ENCODE measurements at places on chromosomes 7 and 10.

DNA sequence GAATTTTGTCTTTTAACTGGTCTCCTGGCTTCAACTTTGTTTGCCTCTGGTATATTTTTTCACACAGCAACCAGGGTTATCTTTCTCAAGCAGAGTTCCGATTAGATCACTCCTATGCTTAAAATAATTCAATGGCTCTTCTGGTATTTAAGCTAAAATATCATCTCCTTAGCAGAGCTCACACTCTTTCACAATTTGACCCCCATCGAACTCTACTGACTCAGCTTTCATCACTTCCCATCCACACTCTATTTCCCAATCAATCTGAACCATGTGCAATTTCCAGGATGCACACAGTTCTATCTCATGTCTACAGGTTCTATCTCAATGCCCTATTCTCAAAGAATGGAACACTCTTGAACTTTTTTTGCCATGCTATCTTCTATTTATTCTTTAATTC is 809.5 kb downstream of the GRID1 start:
- peak; percentile 49 for DNase-seq

- DNase-seq = peak; percentile 98
These were observed 74.5 kb downstream of the BMPER start for GRCh38 chr7:33979807-33980355.

- no peak for DNase-seq
These were observed 397.2 kb downstream of the TCERG1L start for GRCh38 chr10:130914367-130914766.

DNA sequence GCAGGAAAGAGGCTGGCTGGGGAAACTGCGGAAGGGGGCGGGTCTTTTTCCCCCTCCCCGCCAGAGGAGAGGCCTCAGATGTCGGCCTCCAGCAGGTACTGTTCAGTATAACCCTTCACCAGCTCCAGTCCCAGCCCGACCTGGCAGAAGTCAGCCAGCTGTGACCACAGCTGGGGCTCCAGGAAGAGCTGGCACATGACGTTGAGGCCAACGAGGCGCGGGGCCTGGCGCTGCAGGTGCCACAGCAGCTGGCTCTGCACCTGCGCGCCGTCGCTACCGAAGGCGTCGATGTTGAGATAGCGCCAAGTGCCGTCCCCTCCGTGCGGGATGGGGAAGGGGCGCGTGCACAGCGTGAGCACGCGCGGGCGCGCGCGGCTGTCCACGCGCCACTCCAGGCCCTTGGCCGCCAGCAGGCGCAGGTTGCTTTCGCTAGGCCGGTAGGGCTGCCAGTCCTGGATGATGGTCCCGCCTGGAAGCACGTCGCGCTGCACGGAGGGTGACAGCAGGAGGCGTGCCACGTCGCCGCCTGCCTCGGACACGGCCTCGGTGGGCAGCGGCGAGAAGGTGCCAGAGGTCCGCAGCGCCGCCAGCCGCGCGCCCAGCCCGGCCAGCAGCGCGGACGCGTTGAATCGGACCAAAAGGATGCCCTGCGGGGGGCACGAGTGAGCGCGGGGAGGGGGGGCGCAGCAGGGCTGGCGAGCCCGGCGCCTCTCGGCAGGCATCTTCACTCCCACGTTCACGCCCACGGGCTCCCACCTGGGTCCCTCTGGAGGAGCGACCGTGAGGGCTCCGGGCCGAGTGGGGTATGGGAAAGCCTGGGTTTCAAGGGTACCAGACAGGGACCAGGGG is 6.9 kb upstream of the VGF start:
- no peak for DNase-seq

- no peak for DNase-seq
These were observed 83.0 kb upstream of the PHYHIPL start for GRCh38 chr10:59093461-59093860.

GRCh38 chr10:57218382-57218781 is 857.3 kb upstream of the ZWINT start:
- DNase-seq = no peak

GRCh38 chr10:4136121-4136520 is 351.1 kb upstream of the KLF6 start:
- DNase-seq = no peak

DNA sequence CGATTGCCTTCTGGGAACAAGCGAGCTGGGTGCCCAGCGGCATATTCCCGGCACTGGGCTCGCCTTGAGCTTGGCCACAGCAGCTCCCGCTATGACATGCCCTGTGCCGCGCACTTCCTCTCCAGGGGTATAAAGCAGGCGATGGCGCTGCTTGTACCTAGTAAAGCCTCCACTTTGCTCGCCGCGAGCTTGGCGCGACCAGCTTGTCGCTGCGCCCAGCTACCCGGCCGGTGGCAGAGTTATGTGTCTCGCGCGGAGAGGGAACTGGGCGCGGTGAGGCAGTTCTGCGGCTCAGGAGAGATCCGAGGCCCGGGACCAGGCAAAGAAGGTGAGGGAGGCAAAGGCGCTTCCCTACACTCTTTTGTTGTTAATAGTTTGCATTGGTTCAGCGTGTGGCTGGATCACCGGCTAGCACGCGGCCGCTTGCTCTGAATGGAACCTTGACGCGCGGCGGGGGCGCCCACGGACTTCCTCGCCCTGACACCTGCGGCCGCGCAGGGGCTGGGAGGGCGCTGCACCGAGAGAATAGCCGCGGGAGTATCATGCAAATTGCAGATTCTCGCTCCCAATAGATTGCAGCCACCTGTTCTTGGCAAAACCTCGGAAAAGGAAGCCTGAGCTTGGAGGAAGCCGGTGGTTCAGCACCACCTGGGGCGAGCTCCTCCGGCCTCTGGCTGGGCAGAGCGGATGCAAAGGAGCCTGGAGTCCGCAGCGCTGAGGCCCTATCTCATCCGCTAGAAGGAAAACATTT is 3.0 kb upstream of the BUB3 start:
- no peak for DNase-seq

DNA sequence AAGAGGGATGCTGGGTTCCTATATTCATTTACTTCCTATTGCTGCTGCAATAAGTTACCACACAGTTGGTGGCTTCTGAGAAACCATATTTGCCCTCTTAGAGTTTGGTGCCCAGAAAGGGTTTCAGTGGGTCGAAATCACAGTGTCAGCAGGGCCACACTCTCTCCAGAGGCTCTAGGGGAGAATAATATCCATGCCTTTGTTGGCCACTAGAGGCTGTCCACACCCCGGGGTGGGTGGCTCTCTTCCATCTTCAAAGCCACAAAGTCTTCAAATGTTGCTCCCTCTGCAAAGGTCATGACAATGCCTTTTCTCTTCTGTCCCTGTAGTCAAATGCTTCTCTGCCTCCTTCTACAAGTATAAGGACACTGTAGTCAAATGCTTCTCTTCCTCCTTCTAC is 989.4 kb downstream of the CCSER2 start:
- DNase-seq = no peak

DNA sequence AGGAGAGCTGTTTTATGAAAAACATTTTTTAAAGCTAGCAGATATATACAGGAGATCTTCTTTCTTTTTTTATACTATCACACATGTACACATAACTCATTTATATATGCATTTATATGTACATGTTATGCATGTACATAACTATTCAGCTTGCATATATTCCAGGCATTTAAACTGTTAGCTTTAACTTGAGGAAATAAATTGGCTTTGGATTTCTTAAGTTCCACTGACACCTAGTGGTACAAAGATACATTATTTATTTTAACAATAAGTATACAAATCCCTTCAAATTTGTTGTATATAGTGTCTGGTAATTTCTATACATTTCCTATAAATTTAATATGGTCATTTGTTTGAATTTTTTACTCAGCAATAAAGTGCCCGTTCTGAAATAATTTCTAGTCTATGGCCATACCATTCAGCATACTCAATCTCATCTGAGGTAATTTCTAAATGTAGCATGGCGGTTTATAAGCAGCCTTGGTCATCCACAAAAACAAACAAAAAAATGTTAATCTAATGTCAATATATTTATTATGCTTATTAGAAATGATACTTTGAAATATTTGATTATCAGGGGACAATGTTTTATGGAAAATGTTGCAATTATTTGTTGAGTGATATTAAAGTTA is 11.6 kb downstream of the ZDHHC6 start:
- peak; percentile 22 for DNase-seq

GRCh38 chr7:33932221-33932620 is 26.9 kb downstream of the BMPER start:
- no peak for DNase-seq

DNA sequence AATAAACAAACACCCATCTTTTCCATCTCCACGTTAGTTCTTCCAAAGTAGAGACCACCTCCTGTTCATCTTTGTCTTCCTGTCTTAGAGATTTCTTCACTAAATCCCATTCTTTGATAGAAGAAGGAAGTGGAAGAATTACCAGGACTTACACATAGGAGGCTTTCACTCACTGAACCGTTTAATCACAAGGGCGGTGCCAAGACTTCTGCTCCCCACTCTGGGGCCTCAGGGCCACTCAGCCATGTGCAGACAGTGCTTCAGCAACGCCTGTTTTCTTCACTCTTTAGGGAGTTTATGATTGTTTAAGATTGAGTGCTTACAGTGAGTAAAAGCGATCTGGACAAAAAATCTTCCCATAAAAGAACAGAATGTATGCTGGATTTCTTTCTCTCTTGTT is 63.9 kb upstream of the SORCS3 start:
- no peak for DNase-seq

- DNase-seq = no peak
These were observed 73.8 kb upstream of the GTF2IRD1 start for GRCh38 chr7:74379938-74380337.

DNA sequence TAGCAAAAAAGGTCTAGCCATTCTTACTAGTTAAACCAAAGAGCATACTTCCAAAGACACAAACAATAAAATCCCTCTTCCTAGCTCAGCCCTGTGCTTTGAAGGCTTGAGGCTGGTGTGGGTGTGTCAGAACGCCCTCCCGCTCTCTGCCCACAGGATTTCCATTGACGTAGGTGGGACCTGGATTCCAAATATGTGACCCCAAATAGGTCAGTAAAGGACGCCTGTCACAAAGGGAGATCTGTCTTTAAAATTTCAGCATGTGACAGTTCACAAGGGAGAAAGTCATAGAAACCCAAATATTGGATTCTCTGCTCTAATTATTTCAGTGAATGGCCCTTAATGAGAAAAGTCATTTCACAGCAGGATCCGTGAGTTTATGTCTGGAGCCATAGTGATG is 39.9 kb upstream of the LYZL1 start:
- no peak for DNase-seq

All from fibroblast of skin of abdomen (primary cell).